ENCODE measurements at places on chromosomes 2 and 18. TPM values are rescaled to one million over a fixed set of nuclear protein-coding genes. Genes with fewer than 3 reads are reported as not detected.

Gene ACADL
- total RNA-seq: 0.19 TPM

Gene OSBPL6
- 5.3 TPM for total RNA-seq

Gene SDC1
- 1.4 TPM for total RNA-seq

Gene RND3
- 53.1 TPM for total RNA-seq

Gene HOXD9
- 24.5 TPM for total RNA-seq

Gene CPSF3
- total RNA-seq: 99.6 TPM

Gene CD226
- total RNA-seq: 1.0 TPM
